ENCODE measurements at places on chromosomes 1 and 21. TPM values are rescaled to one million over a fixed set of nuclear protein-coding genes. Genes with fewer than 3 reads are reported as not detected.

EFNA4 gene
- total RNA-seq = 15.9 TPM

NTRK1 gene
- 0.44 TPM for total RNA-seq

OR6N1 gene
- total RNA-seq = not detected

NR5A2 gene
- 1.7 TPM for total RNA-seq

S100A9 gene
- not detected for total RNA-seq

IL19 gene
- not detected for total RNA-seq

VTCN1 gene
- not detected for total RNA-seq

STUM gene
- total RNA-seq = 0.04 TPM

CCDC27 gene
- total RNA-seq = not detected

GPR161 gene
- 31.8 TPM for total RNA-seq
